Activated naive CD4-positive, alpha-beta T cell (primary cell): ENCODE measurements at places on chromosomes 6 and 20.
A peak's percentile ranks its signal among the peaks of the same experiment; 100 is the strongest.

GRCh38 chr20:41163821-41164220, 26.5 kb downstream of the PLCG1 start:
- no peak for DNase-seq

- no peak for DNase-seq
Measured at GRCh38 chr20:45038745-45039474, 62.0 kb downstream of the KCNS1 start.

DNA sequence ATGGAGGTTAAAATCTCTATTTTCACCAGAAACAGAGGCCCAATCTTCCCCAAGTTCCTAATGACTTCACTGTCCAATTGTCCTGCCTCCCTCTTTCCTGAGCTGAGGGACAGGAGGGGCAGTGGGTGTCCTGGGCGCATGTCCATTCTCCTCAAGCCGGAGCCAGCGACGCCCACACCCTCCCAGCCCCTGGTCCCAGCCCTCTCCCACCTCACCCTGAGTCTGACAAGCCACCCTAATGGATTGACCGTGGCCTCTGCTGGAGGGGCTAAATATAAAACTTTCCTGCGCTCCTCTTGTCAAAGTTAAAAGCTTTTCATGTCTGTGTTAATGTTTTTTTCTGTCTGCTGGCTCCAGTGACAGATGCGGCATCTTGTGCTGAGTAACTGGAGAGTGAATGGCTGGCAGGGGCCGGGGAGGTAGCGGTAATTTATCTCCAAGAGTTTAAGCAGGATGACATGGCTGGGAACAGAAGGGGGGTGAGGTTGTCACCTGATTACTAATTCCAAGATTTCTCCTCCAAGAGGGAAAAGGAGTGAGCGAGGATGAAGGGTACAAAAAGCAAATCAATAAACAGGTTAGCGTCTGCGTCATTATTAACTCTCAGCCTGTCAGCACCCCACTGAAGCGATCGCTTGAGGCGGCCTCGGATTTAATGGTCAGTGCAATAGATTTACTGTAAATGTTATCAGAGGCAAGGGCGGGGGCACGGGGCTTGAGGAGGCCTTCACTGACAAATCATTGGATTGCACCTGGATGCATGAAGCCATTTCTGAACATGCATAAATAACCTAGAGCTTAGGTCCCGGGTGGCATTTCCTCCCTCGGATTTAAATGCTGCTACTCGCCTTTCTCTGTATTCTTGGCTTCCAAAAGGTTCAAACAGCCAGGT, 118.1 kb upstream of the MAFB start:
- DNase-seq = no peak

DNA sequence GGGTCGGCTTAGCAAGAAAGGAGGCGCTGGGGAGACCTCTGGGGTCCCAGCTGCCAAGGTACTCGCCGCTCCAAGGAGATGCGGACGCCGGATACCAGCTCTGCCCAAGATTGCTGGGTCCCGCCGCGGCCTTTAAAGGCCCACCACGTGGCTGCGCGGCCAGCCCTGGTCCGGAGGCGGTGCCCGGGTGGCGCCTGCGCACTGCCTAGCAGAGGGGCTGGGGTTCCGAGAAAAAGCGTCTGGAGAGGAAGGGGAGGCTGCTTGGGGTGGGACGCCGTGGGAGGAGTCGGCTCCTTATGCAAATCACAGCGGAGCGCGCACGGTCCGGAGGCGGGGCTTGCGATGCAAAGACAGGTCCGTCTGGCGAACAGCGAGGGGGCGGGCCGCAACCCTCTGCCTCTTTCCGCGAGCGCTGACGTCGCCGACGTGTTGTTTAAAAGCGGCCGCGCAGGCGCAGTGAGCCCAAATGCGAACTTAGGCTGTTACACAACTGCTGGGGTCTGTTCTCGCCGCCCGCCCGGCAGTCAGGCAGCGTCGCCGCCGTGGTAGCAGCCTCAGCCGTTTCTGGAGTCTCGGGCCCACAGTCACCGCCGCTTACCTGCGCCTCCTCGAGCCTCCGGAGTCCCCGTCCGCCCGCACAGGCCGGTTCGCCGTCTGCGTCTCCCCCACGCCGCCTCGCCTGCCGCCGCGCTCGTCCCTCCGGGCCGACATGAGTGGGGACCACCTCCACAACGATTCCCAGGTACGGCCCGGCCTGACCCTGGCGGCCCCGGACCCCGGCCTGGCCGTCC, at the start of gene TOP1:
TOP1 (plus strand) TSS at position 464 of the 791 bp plus-strand sequence; CDS start at position 710, 246 bp downstream.
- DNase-seq = peak; percentile 99

DNA sequence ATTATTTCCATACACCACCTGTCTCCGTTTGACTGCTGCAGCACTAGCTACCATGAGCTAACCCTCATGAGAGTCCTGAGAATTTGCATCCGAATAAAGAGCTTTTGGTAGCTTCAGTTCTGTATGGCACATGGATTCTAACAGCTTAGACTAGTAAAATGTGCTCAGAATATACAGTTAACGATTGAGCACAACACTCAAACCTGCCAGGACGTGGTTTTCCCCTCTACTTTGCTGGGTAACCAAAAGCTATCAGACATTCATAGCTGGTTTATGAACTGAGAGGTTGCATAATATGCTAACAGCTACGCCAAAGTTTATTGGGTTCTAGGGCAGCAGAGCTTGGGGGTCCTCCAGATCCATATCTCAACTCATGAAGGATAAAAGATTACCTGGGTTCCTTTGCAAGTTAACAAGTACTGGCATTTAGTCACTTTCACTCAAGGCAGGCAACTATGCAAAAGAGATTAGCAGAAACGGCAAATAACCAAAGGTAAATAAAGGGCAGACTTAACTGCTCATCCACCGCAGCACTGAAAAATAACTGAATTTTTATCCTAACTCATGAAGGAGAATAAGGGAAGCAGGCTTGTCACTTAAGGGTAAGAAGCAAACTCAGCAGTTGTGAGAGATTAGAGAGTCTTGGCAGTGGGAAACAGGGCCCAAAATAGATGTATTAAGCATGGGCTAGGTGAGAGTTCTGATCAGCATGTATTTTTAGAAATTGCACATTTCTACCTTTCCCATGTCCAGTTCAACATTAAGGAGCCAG, 29.4 kb downstream of the NUDT3 start:
- no peak for DNase-seq

DNA sequence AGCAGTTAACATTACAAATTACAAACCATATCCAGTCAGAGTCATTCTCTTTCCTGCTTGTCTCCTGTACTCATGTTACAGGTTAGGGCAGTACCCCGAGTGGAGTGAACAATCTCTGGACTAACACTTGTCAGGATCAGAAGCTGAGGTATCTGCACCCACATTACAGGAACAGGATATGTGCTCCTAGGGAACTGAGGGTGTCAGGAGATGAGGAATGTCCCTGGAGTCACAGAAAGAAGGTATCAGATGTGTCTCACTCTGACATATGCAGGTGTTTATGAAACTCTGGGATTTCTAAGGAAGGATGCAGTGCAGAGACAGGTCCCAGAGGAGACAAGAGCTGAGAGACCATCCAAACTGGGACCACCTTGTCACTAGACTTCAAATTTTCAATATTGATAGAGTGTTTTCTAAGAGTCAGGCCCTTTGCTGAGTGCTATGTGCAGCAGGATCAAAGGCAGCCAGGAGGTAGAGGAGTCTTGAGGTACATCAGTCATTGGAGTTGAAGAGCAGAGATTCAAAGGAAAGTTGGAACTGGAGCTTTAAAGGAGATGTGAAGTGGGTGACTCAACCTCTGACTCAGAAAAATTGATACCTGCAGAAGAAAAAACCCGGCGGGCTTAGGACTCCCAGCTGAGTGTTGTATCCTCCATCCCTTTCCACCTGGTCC, 12.6 kb downstream of the HLA-DPB1 start:
- DNase-seq = no peak

DNA sequence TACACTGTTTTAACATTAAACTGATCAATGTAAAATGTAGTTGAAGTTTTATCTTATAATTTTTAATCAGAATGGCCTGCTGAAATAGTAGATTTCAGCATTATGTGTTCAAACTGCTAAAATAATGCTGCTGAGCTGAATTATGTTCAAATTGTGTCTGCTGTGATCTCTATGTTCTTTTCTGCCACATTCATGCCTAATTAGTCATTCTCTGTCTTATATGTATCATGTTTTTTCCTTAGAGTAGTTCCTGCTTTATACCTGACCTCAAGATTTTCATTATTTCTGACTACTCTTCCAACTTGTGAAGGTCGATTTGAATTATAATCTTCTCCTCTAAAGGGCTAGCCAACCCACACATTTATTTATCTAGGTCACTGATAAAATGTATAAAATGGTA, 476.7 kb upstream of the EPHA7 start:
- DNase-seq = no peak

GRCh38 chr6:148747471-148748165, 788 bp downstream of the UST start:
- DNase-seq = no peak

GRCh38 chr6:5536644-5537043, 275.3 kb downstream of the FARS2 start:
- DNase-seq = no peak

DNA sequence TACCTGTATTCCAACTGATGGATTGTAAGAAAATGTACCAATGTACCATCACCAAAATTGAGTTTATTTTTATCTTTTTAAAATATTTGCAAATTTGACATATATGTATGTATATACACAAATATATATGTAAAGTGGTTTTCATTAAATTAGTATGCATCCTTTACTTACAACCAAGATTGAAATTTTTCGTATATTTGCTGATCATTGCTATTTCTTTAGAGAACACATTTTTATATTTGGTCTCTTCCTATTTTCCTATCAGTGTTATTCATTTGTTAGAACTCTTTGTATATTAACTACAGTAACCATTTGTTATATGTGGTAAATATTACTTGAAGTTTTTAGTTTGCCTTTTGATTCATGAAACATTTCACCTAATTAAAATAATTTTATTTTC, 74.2 kb downstream of the MTFR2 start:
- no peak for DNase-seq

DNA sequence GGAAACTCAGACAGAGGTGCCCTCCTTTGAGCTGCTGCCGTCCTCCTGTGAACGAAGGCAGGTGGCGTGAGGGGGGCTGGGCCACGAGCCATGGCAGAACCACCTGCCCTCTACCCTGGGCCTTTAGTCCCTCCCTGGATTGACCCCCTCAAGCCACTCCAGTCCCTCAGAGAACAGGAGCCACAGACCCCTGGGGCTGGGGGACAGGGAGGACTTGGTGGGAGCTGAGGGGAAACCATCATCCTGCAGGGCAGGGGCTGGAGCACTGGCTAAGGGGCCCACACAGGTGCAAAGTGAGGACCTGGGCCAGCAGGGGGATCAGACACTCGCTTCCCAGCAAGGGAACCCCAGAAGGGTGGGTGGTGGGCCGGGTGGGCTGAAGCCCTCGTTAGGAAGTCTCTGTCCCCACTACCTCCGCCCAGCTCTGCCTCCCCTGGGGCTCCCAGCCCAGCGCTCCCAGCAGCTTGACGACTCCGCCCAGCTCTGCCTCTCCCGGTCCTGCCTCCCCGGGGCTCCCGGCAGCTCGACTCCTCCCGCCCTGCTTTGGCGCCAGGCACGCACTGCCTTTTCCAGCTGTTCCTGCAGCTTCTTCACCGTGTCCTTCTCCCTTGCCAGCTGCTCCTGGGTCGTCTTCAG, 44.4 kb downstream of the DSTN start:
- DNase-seq = no peak

DNA sequence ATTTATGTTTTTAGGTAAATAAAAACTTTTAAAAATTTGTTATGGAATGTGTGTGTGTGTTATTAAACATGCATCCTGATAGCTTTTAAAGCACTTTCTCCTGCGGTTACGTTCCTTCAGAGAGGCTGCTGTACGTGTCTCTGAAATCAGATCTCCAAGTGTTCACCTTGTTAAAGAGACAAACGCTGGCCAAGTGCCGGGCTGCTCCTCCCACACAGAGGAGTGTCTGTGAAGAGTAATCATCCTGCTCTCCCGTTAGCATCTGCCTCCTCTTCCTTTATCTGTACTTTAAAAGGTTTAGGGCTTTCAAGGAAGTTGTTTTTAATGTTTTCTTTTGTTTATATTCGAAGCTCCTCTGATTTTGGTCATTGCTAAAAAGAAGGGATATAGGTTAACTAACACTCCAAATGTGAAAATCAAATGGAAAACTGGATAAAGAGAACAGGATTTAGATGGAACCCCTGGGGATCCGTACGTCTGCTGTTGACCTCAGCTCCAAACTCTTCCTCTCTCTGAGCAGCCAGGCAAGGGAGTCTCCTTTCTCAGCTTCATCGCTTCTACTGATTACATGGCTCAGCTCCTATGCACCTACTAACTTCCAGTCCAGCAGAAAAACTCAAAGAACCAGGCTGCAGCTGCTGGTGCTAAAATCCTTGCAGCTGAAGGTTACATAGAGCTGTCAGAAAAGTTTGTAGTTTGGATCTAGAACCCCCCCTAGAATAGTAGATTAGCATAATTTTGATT, 20.0 kb downstream of the IRF4 start:
- no peak for DNase-seq

- no peak for DNase-seq
Measured at GRCh38 chr6:148887181-148887580, 140.4 kb downstream of the UST start.

DNA sequence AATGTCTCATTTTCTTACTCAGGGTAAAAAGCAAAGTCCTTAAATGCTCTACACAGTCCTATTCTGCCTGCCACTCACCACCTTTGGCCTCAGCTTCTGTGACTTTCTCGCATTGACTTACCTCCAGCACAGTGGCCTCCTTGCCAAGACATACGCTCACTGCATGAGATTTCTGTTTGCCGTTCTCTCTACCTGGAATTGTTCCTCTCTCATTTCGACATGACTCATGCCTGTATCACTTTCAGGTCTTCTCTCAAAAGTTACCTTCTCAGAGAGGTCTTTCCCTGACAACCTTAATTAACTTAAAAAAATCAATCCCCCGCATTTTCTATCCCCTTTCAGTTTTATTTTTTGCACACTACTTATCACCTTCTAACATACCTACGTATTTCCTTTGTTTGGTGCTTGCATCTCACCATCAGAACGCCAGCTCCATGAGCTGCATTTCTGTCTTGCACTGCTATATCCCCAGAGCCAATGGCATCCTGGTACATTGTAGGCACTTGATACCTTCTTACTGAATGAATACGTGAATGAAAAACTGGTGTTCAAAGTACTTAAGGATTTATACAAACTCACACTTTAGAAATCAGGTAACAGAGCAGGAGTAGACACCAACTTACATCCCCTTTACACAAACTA, 24.5 kb downstream of the TENT5A start:
- DNase-seq = no peak

DNA sequence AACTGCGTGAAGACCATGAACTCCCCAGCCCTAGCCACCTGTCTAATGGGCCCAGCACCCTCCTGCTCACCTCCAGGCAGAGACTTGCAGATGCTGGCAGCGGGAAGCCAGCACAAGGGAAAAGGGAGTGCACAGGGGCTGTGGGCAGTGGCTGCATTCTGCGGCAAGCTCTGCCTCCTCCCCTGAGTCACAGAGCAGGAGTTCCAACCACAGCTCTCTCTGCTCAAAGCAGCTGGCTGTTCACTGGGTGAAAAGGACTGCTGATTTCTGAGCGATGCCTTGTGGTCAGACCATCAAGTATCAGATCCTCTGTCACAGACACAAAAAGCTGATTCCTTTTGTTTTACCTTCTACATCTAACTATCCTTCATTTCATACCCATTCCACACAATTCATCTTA, 10.5 kb downstream of the NKX2-2 start:
- DNase-seq = no peak
